Activated T-helper 2 cell treated with anti-CD3 and anti-CD28 coated beads, Interferon-gamma antibody, Interleukin-2, Interleukin-4, amounts not matched to agents 10 μg/mL and 5 μg/mL and 100 μg/mL, durations not matched to agents 14 hours and 24 hours and 36 hours (primary cell): ENCODE measurements at places on chromosomes 7 and 10.

DNA sequence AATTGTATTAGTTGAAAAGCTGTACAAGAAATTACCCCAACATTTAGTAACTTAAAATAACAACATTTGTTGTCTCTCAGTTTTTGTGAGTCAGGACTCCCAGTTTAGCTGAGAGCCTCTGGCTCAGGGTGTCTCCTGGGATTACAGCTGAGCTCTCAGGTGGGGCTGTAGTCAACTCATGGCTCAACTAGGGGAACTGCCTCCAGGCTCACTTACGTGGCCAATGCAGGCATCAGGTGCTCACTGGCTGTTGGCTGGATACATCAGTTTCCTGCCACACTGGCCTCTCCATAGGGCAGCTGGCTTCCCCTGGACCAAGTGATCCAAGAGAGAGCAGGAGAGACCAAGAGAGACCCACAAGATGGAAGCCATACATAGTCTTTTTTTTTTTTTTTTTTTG, 17.5 kb downstream of the CCNY start:
- no peak for DNase-seq

DNA sequence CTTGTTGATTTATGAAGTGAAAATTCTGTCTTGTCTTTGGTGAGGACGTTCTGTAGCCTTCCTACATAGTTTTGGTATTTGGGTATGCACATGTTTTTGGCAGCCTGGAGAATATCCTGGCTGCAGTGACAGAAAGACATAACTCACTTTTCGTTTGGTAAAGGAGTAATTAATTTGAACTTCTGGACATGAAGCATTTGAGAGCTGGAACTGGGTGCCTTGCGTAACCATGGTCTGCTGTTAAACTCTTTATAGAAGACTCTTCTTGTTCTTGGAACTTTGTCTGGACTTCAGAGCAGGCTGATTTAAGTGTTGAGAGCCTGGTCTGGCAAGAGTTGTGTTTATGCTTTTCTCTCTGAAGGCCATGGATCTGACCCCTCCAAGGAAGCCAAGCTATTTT, 231.3 kb downstream of the LRMDA start:
- DNase-seq, result no peak

GRCh38 chr10:80829151-80829550, 291.4 kb downstream of the SH2D4B start:
- no peak for DNase-seq

DNA sequence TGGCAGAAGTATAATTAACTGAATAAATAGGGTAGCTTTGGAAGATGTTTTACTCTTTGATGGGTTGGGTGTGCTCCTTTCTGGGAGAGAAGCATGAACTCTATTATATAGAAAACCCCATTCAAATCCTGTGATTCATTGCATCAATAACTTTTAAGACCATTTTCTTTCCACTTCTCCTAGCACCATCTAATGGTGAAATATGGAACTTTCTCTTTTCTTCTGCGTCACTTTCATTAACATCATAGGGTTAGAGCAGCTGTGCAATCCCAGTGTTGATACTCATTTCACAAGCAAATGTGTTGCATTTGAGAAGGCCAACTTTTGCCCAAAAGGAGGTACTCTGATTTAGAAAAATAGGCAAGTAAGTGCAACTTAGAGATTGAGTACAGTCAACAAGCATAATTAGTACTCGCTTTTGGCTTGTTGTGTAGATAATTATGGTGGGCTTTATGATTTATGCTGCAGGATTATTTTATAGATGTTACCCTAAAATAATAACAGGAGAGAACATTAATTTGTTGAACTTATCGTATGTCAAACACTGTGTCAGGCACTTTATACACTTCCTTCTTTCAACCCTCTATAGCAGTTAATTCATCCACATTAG, 92.9 kb downstream of the CPED1 start:
- DNase-seq, result no peak

GRCh38 chr10:103431902-103432301, 20.3 kb downstream of the CALHM2 start:
- no peak for DNase-seq
